EH (cell line): ENCODE measurements at places on chromosomes 2 and 18.

DNA sequence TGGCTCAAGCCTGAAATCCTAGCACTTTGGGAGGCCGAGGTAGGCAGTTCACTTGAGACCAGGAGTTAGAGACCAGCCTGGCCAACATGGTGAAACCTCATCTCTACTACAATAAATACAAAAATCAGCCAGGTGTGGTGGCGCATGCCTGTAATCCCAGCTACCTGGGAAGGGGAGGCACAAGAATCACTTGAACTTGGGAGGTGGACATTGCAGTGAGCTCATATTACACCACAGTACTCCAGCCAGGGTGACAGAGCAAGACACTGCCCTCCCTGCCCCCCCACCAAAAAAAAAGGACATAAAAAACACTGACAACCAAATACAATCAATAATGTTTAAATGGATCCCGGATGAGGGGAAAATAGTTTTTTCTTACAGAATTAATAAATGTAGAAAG is 7.8 kb downstream of the TIA1 start:
- no peak for DNase-seq

DNA sequence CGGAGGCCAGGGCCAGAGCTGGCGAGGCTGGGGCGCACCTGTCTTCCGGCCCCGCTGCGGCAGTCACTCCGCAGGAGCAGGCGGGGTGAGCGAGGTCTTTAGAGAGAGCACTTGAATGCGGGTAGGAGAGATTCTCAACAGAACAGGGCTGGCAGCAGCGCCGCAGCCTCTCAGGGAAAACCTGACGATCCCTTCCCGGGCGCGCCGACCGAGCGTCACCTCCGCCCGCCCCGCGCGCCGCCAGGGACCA is 526 bp downstream of the PRKRA start:
- no peak for DNase-seq

DNA sequence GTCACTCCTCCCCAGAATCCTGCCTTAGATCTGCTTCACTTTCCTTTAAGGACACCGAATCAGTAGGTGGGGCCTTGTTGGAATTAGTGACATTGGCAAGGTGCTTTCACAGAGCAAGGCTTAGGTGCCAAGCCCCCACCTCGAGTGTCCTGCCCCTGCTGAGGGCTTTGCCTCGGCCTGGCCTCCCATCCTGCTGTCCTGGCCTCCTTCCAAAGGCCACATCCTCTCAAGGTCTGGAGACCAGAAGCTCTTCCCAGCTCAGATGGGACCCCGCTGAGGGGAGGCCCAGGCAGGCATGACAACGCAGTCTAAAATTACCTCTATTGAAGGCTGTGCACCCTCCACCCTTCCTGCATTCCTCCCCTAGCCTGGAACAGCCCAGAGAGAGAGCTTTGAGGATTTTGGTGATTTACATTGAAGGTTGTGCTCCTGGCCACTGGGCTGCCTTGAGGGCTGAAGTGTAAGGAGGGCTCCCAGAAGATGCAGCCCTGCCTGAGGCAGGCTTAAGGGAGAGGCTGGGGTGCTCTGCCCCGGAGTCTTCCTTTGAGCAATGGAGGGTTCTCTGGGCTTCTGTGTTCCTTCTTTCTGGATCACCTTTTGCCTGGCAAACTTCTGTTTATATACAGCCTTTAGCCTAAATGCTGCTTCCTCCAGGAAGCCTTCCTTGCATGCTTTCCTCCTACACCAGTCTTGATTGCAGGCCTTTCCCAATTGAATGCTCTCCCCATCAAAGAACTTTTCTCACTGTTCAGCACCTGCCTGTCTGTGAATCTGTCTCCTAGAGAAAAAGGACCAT is 154.4 kb downstream of the DDX1 start:
- DNase-seq, result no peak

DNA sequence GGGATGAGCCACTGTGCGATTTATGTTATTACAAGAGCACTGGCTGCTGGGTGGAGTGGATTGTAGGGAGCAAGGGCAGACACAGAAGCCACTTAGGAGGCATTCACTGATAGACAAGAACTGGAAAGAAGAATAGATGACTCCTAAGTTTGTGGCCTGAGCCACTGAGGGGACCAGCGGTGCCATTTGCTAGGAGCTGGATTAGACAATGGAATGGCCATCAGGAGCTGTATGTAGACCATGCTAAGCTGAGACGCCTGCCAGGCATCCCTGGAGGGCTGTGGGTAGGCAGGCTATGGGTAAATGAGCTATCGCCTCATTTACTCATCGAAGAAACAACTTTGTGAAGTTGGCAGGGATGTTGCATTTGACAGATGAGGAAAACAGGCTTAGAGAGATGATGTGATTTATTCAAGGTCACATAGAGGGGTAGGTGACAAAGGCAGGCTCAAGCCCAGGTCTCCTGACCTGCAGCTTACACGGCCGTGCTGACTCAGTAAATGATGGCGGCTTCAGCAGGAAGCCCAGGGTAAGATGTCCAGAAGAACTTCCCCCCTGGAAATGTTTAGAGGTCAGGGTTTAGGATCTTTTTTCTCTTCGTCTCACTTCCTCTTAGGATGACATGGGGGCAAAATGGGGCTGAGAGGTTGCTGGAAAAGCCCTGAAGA is 2.8 kb downstream of the MFSD2B start:
- no peak for DNase-seq

GRCh38 chr2:15591373-15591691 is 336 bp upstream of the DDX1 start:
- no peak for DNase-seq

- DNase-seq, result peak; percentile 31
Measured at GRCh38 chr2:109229094-109229675, 100.2 kb downstream of the SH3RF3 start.

GRCh38 chr2:7262727-7263126 is 345.5 kb downstream of the RNF144A start:
- DNase-seq, result no peak

DNA sequence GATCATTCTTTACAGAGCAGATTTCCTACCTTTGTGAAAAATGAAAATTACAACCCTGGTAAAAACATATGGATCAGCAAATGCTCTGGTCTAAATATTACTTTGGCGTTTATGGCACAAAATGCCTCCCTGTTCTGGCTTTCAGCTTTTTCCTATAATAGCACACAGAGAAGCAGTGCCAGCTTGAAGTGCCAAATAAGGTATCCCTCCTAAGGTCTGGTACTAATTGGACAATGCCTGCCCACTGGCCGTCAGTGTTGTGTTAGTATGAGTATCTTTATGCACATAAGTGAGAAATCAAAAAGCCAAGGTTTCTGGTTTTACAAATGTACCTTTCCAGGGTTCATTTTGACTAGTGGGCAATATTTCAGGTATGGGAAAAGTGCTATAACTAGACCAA is 1293.7 kb upstream of the FAM98A start:
- DNase-seq, result no peak

DNA sequence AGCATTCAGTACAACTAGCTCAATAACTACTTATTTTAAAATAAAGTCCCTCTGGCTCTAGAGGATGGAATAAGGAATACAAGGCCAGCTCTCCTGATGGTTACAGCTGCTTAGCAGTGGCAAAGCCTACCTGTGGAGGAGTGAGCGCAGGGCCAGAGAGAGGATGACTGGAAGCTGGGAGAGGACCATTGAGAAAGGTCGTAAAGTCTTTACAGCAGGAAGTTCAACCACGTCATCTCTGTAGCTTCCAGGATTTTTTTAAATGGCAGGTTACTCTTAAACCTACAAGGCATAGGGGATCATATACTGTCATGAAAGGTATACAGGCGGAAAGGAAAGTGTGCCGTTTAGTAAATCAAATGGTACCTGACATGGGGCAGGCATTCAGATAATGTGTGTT is 26.3 kb downstream of the ANXA4 start:
- no peak for DNase-seq

GRCh38 chr2:72797740-72798139 is 28.1 kb downstream of the EXOC6B start:
- DNase-seq, result no peak

DNA sequence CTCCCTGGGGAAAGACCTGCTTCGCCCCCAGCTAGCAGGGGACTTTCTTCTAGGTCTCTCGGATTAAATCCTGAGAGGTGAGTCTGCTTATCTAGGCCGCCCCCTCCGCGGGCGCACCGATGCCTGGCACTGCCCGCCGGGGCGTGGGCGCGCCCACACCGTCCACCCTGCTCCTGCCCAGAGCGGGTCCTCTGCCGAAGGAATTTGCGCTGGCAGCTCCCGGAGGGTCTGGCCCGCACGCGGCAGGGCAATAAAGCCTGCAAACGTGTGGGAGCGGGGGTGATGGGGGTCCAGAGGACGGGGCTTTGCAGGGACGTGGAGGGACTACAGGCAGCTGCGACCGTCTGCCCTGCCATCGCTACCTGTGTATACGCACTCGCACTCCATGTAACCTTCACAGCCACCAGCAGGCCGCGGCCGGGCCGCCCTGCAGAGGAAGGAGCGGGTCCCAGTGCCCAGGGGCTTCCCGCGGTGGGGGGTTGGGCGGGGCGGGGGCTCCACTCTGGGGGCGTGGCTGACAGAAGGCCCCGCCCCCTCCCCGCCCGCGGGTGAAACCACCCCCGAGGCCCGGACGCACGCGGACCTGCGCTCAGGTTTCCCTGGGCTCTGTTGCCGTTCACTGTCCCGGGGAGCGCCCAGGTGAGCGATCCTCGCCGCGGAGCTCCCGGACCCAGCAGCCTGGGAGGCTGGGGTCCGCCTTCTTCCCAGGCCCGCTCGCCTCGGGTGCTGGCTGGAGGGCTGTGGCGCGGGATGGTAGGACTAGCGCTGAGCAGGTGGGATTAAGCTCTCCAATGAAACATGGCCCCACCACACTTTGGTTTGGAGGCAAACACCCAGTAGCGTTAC is 174.5 kb upstream of the HS6ST1 start:
- DNase-seq, result no peak

- no peak for DNase-seq
Measured at GRCh38 chr18:22988208-22988607, 55.1 kb downstream of the RBBP8 start.

DNA sequence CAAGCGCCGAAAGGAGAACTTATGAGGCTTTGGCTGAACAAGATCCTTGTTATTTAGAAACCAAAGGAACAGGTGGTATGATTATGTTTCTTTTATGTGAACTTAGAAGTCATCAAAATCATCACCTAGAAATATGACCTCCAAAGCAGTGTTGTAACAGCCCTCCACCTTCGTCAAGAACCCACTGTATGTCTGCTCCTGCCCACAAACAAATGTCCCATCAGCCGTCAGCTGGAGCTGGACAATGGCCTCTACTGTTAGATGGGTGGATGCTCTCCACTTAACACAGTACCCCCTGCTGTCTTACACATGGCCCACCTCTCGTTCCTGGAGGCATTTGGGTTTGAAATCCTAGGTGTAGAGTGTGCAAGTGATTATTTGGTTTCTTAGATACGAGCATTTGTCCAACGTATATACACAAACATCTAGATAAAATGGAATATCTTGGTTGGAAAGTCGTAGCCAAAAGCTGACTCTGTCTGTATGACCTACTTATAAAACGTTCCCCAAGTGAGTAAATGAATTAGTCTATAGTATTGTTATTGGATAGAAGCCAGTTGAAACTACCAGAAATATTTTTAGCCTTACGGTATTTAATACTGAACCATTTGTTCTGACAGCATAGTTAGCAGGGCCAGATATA is 113.0 kb downstream of the CRIM1 start:
- peak; percentile 83 for DNase-seq

DNA sequence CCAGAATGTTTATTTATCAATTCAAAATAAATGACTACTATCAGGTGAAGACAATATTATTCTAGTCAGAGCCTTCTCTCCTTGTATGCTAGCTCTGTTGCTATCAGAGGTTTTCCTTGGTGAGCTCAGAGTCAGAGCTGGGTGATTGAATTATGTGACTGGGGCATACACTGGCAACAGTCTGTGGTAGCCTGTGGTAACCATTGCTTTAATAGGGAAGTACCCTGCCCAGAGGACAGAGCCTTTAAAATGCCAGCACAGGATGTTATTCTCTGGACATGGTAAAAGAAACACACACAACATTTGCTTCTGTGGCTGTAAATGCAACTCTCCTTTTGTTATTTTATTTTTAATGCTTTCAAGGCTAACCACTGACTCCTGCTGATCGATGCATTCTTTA is 124.7 kb downstream of the PPP1R1C start:
- DNase-seq, result no peak

GRCh38 chr2:3461801-3462492 is 57.4 kb downstream of the ADI1 start:
- peak; percentile 64 for DNase-seq

- no peak for DNase-seq
Measured at GRCh38 chr18:12973562-12974213, 17.5 kb upstream of the CEP192 start.

DNA sequence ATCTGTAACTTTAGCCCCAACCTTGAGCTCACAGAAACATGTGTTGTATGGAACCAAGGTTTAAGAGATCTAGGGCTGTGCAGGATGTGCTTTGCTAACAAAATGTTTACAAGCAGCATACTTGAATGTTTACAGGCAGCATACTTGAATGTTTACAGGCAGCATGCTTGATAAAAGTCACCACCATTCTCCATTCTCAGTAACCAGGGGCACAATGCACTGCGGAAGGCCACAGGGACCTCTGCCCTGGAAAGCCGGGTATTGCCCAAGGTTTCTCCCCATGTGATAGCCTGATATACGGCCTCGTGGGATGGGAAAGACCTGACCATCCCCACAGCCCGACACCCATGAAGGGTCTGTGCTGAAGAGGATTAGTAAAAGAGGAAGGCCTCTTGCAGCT is 52.4 kb downstream of the LONRF2 start:
- no peak for DNase-seq

GRCh38 chr18:75244351-75245313 is 34.0 kb downstream of the TSHZ1 start:
- peak; percentile 63 for DNase-seq

GRCh38 chr2:168742258-168742932 is 60.0 kb upstream of the NOSTRIN start:
- DNase-seq, result no peak
